Posterior vena cava (tissue), 2 donors: ENCODE measurements at places on chromosomes 3 and 15. TPM values are rescaled to one million over a fixed set of nuclear protein-coding genes. Genes with fewer than 3 reads are reported as not detected.

DNA sequence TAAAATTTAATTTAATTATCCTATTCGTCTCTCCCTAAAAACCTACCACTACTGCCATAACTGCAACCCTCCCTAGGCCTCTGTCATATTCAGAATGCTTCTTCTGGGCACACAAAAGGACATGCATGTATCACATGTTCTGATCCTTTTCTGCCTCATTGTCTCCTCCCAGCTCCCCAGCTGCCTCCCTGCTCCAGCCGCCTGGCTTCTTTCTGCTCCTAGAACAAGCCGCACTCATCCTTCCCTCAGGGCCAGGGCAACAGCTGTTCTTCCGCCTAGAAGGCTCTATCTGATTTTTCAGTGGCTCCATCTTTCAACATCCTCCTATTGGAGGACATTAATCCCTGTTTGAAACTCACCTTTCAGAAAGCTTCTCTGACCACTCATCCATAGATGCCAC lies 38.6 kb downstream of the TMED3 start:
- DNase-seq, result no peak

The SAMD7 gene
- not detected for total RNA-seq

The CFAP100 gene
- not detected for total RNA-seq

- DNase-seq, result no peak
Observed at GRCh38 chr3:36164400-36164799, 215.9 kb upstream of the STAC start.

The CPLX3 gene
- not detected for total RNA-seq

The RPL32 gene
- 1,198 TPM for total RNA-seq

DNA sequence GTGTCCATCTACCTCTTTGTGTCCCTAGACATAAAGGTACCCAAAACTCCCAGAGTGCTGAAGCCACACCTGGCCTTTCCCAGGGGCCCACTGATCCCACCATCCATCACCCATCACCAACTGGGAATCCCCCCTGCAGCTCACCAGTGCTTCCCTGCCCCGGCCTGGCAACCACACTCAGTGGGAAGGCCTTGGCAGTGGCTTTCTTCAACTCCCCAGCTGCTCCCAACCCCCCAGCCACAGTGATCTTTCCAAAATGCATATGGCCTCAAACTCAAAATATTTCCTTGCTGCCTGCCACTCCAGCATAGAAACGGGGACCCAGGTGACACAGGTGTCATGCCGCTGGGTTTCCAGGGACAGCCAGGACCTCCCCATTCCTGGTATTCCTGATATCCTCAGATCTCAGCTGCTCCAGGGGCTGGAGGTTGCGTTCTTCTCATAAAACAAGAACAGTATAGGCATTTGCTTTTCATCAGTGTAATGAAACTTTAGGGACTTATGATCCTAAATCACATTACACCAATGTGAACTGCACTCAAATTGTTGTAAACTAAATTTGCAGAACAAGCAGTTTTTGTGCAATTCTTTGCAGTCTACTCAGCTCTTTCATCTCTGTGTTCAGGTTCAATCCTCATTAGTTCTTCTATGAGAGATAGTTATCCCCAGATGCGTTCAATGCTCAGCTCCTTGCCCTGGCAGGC lies 1.3 kb downstream of the OCA2 start:
- no peak for DNase-seq

- no peak for DNase-seq
Observed at GRCh38 chr15:31419820-31420219, 93.2 kb downstream of the KLF13 start.

DNA sequence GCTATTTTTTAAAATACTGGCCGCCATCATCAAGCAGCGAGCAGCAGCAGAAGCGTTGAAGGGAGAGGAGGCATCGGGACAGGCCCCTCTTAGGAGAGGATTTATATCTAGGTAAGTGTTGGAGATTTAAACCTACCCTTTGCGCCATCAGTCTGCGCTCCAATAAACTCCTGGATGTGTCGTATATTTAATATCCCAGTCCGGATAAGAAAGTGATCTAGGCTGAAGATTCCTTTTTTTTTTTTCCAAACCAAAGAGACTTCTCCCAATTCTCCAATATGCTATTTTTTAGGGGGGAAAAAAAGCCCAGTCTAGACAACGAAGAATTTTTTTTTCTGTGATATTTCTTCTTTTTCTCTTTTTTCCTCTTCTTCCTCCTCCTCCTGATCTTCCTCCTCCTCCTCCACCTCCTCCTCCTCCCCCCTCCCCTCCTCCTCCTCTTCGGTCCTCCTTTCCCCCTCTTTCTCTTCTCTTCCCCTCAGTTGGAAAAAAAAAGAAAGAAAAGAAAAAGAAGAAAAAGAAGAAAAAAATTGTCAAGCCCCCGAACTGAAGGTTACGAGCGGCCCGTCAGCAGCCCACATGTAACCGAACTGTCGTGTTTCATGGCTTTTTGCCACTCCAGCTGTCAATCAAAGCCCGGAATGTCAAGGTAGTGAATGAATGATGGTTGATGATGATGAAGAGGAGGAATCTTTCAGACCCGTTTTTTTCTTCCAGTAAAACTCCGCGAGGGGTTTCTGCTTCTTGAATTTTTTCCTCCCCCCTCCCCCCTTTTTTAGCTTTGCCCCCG lies 835 bp downstream of the MEIS2 start:
- DNase-seq, result no peak

The PSTPIP1 gene
- total RNA-seq, result 18.1 TPM

GRCh38 chr3:172034786-172035685 lies 4.3 kb upstream of the FNDC3B start:
- no peak for DNase-seq
